ENCODE measurements at places on chromosomes 13 and 19.

GRCh38 chr13:100808330-100809128 is 133.9 kb upstream of the TMTC4 start:
- no peak for DNase-seq

GRCh38 chr13:31951215-31951678 is 80.3 kb upstream of the FRY start:
- DNase-seq, result no peak

GRCh38 chr13:30241532-30241931 is 65.8 kb downstream of the KATNAL1 start:
- peak; percentile 75 for DNase-seq

DNA sequence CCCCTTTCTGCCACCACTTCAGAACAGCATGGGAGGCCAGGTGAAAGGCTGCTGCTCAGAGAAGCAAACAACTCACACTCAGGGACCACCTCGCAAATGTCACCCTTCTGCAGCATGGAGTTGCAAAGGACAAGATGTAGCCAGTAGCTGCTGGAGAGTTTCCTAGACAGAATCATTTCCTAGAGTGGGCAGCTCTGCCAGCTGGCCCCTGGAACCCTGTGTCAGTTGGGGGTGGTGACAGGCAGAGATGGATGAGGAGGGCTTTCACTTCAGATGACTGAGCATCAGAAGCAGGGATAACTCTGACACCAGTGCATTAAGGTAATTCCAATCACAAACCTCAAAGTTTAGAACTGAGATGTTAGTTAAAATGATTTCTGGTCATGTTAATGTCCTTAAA is 34.4 kb upstream of the EPHX3 start:
- no peak for DNase-seq

DNA sequence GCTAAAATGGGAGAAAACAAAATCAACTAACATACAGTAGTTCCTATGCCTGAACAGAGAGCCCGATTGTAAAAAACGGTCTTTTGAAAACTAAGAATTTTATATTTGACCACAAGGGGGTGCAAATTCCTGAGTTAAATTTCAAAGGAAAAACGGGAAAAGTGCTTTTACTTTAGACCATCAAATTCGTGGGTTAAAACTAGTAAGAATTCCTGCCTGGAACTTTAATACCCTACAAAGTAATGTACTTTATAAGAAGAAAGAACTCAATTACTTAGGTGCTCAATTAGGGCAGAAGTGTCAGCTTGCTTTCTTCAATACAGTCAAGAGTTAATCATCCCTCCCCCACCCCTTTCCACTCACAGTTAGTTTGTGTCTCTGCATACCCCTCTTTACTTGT is 69.8 kb downstream of the KCNRG start:
- DNase-seq, result peak; percentile 64

DNA sequence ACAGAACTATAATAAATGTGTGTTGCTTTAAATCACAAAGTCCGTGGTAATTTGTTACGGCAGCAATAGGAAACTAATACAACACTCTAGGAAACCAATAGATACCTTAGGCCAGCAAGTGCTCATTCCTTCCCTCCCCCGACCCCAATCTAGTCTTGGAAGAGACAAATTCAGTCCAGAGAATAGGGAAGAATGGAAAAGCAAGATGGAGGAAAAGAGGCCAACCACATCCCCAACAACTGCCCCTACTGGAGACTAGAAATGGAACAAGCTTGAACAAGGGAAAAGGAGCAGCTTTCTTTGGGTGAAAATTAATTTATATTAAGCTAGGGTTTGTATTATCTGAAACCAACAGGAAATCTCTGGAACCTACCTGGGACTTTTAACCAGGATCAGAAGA is 54.4 kb downstream of the DIAPH3 start:
- no peak for DNase-seq

- no peak for DNase-seq
Measured at GRCh38 chr13:20354722-20355121, 122.6 kb upstream of the GJB6 start.

DNA sequence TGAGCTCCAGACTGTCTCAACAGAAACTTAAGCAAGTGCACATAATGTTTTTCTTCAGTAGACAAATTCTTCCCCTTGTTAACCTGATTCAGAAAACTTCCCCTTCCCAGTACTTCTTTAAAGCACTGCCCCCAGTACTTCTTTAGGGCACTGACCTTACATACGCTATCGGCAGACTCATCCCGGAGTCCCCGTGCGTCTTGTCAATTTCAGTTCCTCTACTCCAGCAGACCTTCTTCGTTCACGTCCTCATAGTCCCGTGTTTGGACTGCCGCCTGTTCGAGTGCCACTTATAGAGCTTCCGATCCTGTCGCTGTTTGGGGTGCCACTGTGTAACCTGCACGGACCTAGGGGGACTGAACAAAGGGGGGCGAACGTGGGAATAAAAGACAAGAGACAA is 29.0 kb downstream of the ZNF627 start:
- DNase-seq, result no peak

DNA sequence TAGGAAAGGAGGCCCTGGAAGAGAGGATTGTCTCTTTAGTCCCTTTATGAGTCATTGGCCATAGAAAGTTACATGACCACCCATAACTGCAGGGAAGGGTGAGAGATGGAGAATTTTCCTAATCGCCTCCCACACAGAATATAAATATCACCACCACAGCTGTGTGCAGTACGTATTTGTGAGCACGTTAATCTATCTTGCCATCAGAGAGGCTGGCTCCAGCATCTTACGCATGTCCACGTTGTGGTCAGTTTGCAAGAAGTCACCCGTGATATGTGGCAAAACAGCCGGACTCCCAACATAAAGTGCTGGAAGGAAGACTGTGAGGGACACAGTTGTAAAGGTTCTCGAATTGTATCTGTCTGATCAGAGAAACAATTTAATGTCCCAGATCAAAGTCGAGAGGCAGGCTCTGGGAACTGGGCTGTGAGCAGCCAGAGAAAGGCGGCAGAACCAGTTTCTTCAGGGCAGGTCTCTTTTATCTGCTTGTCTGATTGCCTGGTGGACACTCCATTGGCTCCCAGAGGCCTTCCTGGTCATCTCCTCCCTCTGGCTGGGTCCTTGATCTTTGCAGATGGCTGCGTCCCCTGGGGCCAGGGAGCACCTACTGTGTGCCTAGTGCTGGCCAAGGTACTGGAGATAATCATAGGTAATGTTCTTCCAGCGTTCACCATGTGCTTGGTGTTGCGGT is 74.9 kb downstream of the SIPA1L3 start:
- no peak for DNase-seq

GRCh38 chr13:91776611-91777193 is 378.3 kb downstream of the GPC5 start:
- no peak for DNase-seq

DNA sequence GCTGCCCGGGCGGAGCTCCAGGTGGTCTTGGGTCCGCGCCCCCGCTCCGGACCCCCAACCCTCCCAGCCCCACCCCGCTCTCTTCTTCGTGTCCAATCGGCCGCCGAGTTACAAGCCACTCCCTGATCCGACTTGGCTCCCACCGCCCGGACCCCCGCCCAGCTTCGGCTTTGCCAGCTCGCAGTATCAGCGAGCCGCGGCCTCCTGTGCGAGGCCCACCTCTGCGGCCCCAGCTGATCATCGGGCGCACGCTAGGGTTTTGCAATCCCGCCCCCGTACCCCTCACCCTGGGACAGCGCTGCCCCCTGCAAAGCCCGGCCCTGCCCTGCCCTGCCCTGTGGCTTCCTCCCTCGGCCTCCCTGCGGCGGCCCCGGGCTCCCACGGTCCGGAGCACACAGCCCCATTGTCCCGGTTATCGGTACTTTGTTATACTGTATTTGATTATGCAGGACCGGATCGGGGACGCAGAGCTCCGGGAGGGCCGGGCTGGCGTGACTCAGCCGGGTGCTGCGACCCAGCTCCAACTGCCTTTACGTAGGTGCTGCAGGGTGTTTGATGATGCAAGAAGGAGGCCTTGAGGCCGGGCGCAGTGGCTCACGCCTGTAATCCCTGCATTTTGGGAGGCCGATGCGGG is 598 bp upstream of the LPAR2 start:
- no peak for DNase-seq

DNA sequence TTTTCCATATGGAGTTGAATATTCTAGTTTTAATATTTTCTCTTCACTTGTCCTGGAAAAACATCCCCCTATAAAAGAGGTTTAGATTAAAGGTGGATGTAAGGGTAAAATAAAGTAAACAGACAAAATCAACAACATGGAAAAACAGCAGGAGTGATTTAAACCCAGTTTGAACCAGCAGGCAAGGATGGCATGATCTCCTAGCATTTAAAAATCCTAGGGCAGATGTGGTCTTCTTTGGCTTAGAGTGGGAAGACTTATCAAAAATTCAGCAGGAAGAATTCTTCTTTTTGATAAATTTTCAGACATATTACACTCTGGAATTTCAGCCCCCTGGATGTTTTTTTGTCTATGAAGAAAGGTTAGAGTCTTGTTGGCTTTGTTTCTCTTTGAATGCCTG is 36.5 kb downstream of the CLEC17A start:
- no peak for DNase-seq

DNA sequence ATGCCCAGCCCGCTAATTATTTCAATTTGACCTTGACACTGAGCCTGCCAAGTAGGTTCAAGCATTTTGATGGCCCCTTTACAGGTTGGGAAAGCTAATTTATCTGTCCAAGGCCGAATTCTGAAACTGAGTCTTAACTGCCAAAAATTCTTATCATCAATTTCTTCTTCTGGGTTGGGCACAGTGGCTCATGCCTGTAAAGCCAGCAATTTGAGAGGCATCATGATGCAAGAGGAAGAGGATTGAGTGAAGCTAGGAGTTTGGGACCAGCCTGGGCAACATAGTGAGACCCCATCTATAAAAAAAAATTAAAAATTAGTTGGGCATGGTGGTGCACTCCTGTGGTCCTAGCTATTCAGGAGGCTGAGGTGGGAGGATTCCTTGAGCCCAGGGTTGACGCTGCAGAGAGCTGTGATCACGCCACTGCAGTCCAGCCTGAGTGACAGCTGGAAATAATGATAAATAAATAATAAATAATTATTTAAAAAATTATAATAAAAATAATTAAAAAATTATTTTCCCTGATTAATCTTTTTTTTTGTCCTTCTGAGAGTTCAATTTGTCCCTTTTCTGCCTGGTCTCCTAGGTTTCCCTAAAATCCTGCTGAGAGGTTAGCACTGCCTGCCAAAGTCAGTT is 1.3 kb upstream of the LDLR start:
- DNase-seq, result no peak

GRCh38 chr13:28027071-28027470 is 38.6 kb upstream of the URAD start:
- DNase-seq, result no peak

GRCh38 chr19:41111296-41111695 is 2.9 kb upstream of the CYP2F1 start:
- no peak for DNase-seq

GRCh38 chr13:68481130-68481529 is 1251.0 kb upstream of the PCDH9 start:
- no peak for DNase-seq

DNA sequence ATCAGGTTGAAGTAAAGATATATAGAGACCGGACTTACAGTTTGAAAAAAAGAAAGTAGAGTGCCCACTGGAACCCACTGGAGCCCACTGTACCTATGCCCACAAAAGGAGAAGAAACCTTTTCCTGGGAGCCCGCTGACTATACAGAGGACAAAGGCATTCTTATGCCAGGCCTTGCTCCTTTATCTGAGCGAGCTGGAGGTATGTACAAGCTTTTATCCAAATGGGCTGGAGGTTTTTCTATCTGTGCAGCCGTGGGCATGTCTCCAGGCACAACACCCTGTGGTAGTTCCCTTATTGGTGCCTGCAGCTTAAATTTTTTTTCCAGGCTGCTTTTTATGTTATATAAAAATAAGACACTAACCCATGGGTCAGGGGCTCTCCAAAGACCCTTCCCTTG is 8.4 kb downstream of the ZNF234 start:
- no peak for DNase-seq

- DNase-seq, result peak; percentile 6
Measured at GRCh38 chr19:23283925-23284324, 33.7 kb upstream of the ZNF724 start.

- no peak for DNase-seq
Measured at GRCh38 chr19:33447336-33448158, 74.0 kb downstream of the CEBPG start.

- no peak for DNase-seq
Measured at GRCh38 chr13:97226013-97226412, 3.9 kb downstream of the MBNL2 start.

- no peak for DNase-seq
Measured at GRCh38 chr13:104071806-104072205, 1005.6 kb upstream of the SLC10A2 start.

DNA sequence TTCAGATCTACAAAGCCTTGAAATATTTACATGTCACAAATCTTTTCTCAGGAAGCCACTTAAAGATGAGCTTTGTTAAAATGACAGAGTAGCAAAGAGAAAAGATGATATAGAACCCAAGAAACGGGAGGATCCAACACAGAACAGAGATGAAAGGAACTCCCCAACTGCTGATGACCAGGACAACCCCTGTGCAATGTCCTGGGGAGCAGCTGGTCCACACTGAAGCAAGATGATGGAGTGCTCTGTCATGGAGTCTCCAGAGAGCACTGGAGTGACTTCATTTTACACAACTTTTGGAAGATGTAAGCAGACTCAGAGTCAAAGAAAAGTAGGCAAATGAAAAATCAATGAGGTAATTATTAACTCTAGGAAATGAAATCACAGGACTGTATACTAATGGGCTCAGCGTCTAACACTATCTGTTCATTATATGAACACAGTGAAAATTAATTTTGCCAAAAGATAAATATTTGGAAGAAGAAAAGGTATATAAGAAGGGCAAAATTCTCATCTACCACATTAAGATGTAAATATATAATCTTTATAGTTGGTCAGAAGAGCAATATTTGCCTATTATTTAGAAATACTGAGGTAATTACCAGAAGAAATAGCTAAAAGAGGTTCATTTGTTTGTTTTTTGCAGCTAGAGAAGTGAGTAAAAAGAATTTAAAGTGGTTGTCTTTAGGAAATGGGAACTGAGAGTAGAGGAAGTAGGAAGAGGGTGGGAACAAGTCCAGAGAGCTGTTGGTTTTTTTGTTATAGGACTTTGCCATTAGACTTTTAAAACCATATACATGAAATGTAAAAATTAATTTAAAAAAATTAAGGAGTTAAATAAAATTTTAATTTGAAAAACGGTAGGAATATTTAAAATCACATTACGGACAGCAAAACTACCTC is 30.5 kb downstream of the MTRF1 start:
- DNase-seq, result no peak

- no peak for DNase-seq
Measured at GRCh38 chr13:93413972-93414717, 187.5 kb downstream of the GPC6 start.

Data from muscle of arm (tissue), 14 donors.